H9 (cell line): ENCODE measurements at places on chromosomes 1 and 21. TPM values are rescaled to one million over a fixed set of nuclear protein-coding genes. Genes with fewer than 3 reads are reported as not detected.

DNA sequence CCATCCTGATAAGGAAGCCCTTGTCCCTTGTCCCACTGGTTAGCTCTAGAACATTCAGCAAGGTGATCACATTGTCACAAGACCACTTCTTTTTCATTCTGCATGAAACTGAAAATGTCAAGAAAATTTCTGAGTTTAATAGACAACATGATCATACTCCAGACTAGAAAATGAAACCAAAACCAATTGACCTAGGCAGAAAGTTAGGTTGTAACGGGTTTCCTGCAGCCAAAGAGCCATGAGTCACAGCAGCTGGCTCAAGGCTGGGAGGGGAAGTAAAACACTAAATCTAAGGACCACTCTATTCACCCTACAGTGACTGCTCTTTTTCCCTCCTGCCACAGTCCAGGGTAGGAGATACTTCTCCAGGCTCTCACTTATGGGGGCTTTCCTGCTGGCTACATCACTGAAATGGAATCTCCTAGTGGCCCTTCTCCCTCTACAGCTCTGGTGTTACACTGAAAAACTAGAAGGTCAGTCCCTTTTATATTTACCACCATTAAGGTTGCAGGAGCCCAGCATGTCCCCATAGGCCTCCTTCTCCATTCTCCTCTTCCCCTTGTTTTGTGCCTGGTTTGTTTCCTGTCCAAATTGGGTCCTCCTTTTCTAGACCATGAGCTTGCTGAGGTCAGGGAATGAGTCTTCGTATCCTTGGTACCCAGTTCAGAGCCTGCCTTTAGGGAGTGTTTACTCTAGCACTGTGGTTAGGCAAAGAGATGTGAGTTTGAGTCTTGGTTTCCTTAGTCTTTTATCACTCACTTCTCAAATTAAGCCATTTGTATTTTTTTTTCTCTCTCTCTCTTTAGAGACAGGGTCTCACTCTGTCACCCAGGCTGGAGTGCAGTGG, 236.5 kb upstream of the JUN start:
- no peaks in the 10 kb centered on the region; the same call in 1 of the 2 replicates for H3K4me1 ChIP-seq
- H3K4me3 ChIP-seq: no peak overlapping the region
- no peak overlapping the region for H3K27ac ChIP-seq
- H3K27me3 ChIP-seq: no peaks in the 10 kb centered on the region

The NUCKS1 gene
- 414 and 427 TPM in 2 replicates for total RNA-seq

The TXNDC12 gene
- total RNA-seq: 76.8 and 82.1 TPM in 2 replicates

The CD34 gene
- 0.02 and 0.35 TPM in 2 replicates for total RNA-seq

GRCh38 chr1:64171797-64172281, 31.6 kb upstream of the UBE2U start:
- H3K36me3 ChIP-seq: peaks cover 52% of the 10 kb centered on the region
- H3K27me3 ChIP-seq: no peaks in the 10 kb centered on the region
- DNase-seq: no peak
- H3K27ac ChIP-seq: no peak overlapping the region
- H3K4me3 ChIP-seq: no peak overlapping the region

The LCE2B gene
- not detected in 2 replicates for total RNA-seq

The TNFRSF18 gene
- 1.9 and 2.0 TPM in 2 replicates for total RNA-seq

The ADGRL2 gene
- total RNA-seq: 119 TPM in 2 replicates

The IL10 gene
- total RNA-seq: not detected in 2 replicates

GRCh38 chr1:110298991-110299390, 40.2 kb upstream of the RBM15 start:
- H3K27ac ChIP-seq: no peak overlapping the region
- no peak for DNase-seq
- no peak overlapping the region for H3K4me3 ChIP-seq
- no peaks in the 10 kb centered on the region for H3K27me3 ChIP-seq

DNA sequence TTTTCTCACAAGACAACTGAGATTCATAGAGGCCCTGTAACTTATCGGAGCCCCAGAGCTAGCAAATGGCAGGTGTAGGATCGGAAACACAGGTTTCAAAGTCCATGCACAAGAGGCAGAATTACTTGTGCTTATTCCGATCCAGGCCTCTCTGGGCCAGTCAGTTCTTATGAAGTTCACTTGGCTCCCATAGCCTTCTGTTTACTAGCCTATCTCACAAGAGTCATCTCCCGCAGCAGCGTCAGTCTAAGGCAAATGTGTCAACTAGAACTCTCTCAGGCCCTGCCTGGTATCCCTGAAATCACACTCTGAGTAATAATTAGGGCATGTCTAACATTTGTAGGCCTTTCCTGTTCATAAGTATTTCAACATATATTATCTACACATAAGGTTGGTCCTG, 43.3 kb downstream of the PHC2 start:
- no peak overlapping the region for H3K4me3 ChIP-seq
- H3K4me1 ChIP-seq: no peaks in the 10 kb centered on the region
- DNase-seq: no peak
- no peak overlapping the region for H3K27ac ChIP-seq

The FCRLA gene
- total RNA-seq: not detected in 2 replicates

The FGR gene
- 0.15 TPM in 1 of 2 replicates, not detected in the other for total RNA-seq

GRCh38 chr1:46822248-46822826, 23.5 kb downstream of the CYP4B1 start:
- no peak overlapping the region for H3K4me3 ChIP-seq
- H3K4me1 ChIP-seq: no peaks in the 10 kb centered on the region; the same call in 1 of the 2 replicates
- DNase-seq: no peak
- no peak overlapping the region for H3K27ac ChIP-seq
- H3K36me3 ChIP-seq: peaks cover 1% of the 10 kb centered on the region; the same call in 2 of the 3 replicates

The S100A11 gene
- total RNA-seq: 302 and 303 TPM in 2 replicates

- no peaks in the 10 kb centered on the region for H3K27me3 ChIP-seq
- no peaks in the 10 kb centered on the region for H3K4me1 ChIP-seq
- H3K4me3 ChIP-seq: no peak overlapping the region
- DNase-seq: no peak
Observed at GRCh38 chr1:54027848-54028247, 9.9 kb upstream of the LDLRAD1 start.

The TRIM67 gene
- not detected in 2 replicates for total RNA-seq

GRCh38 chr1:1167398-1167821, 6.3 kb upstream of the TTLL10 start:
- no peaks in the 10 kb centered on the region; the same call in 1 of the 2 replicates for H3K4me1 ChIP-seq
- no peak overlapping the region for H3K27ac ChIP-seq
- peaks cover 9% of the 10 kb centered on the region for H3K36me3 ChIP-seq

DNA sequence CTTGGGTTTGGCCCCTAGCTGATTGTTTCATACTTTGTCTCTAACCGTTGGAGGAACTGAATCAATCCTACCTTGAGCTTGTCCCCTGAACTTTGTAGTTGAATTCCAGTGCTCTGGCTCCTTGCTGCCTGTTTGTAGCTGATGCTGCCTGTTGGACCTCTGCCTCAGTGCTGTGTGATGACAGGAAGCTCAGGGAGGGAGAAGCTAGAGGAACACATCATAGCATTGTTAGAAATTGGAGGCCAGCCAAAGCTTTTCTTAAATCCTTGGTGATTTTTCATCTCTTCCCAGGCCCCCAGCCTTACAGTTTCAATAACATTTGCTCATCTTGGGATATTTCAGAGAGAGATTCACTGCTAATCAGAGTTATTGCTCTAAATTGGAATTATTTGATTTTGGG, 34.0 kb downstream of the MACF1 start:
- DNase-seq: no peak
- H3K4me3 ChIP-seq: no peak overlapping the region
- H3K27me3 ChIP-seq: no peaks in the 10 kb centered on the region
- H3K4me1 ChIP-seq: no peaks in the 10 kb centered on the region

The KRTAP21-2 gene
- total RNA-seq: not detected in 2 replicates

The PRDM16 gene
- total RNA-seq: 0.17 and 0.70 TPM in 2 replicates

DNA sequence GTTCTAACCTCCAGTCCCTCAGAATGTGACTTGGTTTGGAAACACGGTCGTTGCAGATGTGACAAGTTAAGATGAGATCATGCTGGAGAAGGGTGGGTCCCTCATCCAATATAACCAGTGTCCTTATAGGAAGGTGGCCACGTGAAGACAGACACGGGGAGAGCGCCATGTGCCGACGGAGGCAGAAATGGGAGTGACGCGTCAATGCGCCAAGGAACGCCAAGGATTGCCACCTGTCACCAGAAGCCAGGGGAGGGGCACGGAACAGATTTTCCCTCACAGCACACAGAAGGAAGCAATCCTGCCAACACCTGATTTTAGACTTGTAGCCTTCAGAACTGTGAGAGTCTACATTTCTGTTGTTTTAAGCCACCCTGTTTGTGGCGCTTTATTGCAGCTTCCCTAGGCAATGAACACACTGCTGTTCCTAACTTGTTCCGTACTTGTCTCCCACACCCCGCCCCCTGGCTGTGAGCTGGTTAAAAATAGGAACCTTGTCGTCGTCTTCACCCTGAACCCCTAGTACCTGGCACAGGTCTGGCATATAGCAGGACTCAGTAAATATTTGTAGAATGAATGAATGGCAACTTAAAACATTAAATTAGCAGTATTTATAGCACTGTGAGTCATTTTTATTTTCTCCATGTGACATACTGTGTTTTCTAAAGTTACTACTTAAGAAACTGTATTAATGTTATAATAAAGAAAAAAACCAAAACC, 14.2 kb downstream of the RIMS3 start:
- no peaks in the 10 kb centered on the region for H3K27me3 ChIP-seq
- DNase-seq: no peak
- H3K4me3 ChIP-seq: no peak overlapping the region
- no peaks in the 10 kb centered on the region for H3K36me3 ChIP-seq

- no peaks in the 10 kb centered on the region; the same call in 1 of the 2 replicates for H3K4me1 ChIP-seq
- H3K4me3 ChIP-seq: no peak overlapping the region
- no peaks in the 10 kb centered on the region for H3K27me3 ChIP-seq
- no peak for DNase-seq
- H3K27ac ChIP-seq: no peak overlapping the region
Observed at GRCh38 chr1:246213502-246213901, 293.6 kb downstream of the SMYD3 start.

- no peak overlapping the region for H3K27ac ChIP-seq
- no peaks in the 10 kb centered on the region for H3K36me3 ChIP-seq
- no peak for DNase-seq
Observed at GRCh38 chr1:202291001-202291400, 50.7 kb downstream of the UBE2T start.

The INSRR gene
- total RNA-seq: not detected in 2 replicates
